T-cell (primary cell): ENCODE measurements at places on chromosomes 2 and 18. TPM values are rescaled to one million over a fixed set of nuclear protein-coding genes. Genes with fewer than 3 reads are reported as not detected.

DNA sequence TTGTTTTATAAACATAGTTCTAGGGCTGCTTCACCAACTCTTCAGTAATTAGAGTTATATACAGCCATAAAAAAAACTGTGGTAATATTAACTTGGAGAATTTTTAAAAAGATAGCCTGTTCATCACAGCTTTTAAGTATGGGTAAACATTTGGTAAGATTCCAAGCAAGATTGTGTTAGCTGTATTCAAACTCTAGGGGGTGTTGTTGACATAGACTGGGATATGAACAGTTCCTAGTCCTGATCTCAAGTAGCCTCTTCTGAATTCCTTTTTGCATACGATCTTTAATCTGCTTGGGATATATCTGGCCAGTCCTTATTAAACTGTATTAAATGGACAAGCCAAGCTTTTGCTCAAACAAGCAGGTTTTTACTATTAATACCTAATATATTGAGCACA lies 13.4 kb downstream of the NOP58 start:
- H3K27ac ChIP-seq, result no peak overlapping the region
- no peak for DNase-seq
- peaks cover 12% of the 10 kb centered on the region for H3K36me3 ChIP-seq
- H3K4me1 ChIP-seq, result no peaks in the 10 kb centered on the region
- H3K27me3 ChIP-seq, result no peaks in the 10 kb centered on the region
- no peak overlapping the region for H3K4me3 ChIP-seq

- H3K36me3 ChIP-seq, result no peaks in the 10 kb centered on the region
- H3K27ac ChIP-seq, result no peak overlapping the region
- H3K4me1 ChIP-seq, result no peaks in the 10 kb centered on the region
- DNase-seq, result no peak
- H3K4me3 ChIP-seq, result no peak overlapping the region
- H3K27me3 ChIP-seq, result peaks cover 8% of the 10 kb centered on the region
Observed at GRCh38 chr2:69020496-69021426, 7.8 kb downstream of the ANTXR1 start.

GRCh38 chr2:119117891-119118882 lies 40.4 kb downstream of the C1QL2 start:
- H3K27ac ChIP-seq, result no peak overlapping the region
- H3K27me3 ChIP-seq, result peaks cover 17% of the 10 kb centered on the region
- no peak for DNase-seq
- no peak overlapping the region for H3K4me3 ChIP-seq

Gene RNU2-63P
- total RNA-seq, result 4.0 TPM
